ENCODE measurements at places on chromosomes 5 and 9.

GRCh38 chr5:59843511-59844213 lies 49.9 kb downstream of the PDE4D start:
- no peak overlapping the region for H3K4me3 ChIP-seq
- no peaks in the 10 kb centered on the region for H3K27me3 ChIP-seq
- no peak for DNase-seq
- H3K4me1 ChIP-seq, result no peaks in the 10 kb centered on the region
- H3K36me3 ChIP-seq, result no peaks in the 10 kb centered on the region

GRCh38 chr9:114238891-114239875 lies 83.7 kb upstream of the ORM1 start:
- no peak overlapping the region for H3K4me3 ChIP-seq
- H3K27ac ChIP-seq, result peak overlapping the region; percentile 56
- no peaks in the 10 kb centered on the region for H3K36me3 ChIP-seq
- no peak for DNase-seq
- no peaks in the 10 kb centered on the region for H3K27me3 ChIP-seq
- H3K4me1 ChIP-seq, result peaks cover 25% of the 10 kb centered on the region

DNA sequence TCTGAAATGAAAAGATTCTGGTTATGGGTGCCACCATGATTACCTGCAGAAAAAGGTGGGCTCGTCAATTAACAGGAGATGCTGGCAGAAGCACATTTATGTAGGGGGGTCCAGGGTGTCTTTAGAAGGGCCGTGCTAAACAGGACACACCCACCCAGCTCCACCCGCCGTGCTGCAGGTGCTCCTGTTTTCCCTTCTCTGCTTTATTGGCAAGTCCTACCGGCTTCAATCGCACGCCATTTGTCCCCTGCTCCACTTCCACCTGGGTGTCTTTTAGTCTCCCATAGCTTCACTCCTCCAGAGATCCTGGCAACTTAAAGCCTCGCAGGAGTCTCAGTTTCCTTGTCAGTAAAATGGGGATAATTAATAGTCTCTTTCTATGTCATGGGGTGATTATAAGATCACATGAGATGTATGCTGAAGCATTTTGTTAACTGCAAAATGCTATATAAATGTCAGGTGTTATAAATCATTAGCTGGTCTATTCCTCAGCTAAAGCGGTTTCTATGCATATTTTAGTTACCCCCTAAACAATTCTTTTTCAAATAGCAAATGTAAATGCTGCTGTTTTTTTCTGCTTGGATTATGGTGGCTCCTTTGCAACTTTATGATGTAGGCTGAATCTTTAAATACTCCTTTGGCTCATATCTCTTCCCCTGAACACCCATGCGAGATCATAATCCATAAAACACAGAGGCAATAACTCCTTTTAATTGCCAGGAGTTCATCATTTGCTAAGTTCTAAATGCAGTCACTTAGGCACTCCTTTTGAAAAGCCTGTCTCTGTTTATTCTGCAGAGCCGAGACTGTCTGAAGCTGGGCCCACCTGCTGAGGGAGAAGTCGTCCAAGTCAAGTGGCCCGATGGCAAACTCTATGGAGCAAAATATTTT lies 406.9 kb downstream of the KDM4C start:
- no peak for DNase-seq
- H3K4me3 ChIP-seq, result no peak overlapping the region
- no peak overlapping the region for H3K27ac ChIP-seq
- no peaks in the 10 kb centered on the region for H3K4me1 ChIP-seq
- peaks cover 31% of the 10 kb centered on the region for H3K36me3 ChIP-seq

DNA sequence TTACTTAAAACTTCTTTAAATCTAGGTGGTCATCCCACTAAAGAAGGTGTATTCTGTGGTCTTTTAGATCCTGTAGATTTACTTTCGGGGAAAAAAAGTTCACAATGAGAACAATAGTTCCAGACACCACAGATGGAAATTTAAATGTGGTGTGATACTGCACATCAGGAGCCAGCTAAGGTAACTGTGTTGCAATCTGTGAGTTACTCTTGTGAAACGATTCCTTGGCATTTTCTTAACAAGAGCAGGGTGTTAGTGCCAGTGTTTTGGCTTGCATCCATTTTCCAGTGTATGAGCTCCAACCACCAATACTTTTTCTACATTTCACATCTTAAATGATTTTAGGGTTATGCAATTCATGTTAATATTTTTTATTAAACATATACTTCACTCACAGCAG lies 674.5 kb downstream of the CETN3 start:
- no peaks in the 10 kb centered on the region for H3K36me3 ChIP-seq
- H3K27ac ChIP-seq, result no peak overlapping the region
- H3K4me3 ChIP-seq, result no peak overlapping the region
- no peak for DNase-seq
- H3K27me3 ChIP-seq, result no peaks in the 10 kb centered on the region

DNA sequence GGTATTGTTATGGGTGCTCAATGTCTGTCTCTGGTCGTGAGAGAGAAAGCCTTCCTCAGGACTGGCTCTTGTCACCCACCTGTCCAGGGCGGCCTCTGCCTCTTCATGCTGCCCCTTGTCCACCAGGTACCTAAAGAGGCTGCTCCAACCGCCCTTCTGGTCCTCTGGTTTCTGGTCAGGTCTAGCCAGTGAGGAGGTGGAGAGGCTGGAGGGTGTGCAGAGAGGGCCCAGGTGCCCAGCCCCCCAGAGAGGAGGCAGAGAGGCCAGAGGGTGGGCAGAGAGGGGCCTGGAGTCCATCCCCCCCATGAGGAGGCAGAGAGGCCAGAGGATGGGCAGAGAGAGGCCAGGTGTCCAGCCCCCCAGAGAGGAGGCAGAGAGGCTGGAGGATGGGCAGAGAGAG lies 329.8 kb upstream of the IRX4 start:
- no peak overlapping the region for H3K4me3 ChIP-seq
- H3K27ac ChIP-seq, result no peak overlapping the region
- no peaks in the 10 kb centered on the region for H3K4me1 ChIP-seq
- no peaks in the 10 kb centered on the region for H3K36me3 ChIP-seq
- no peak for DNase-seq

DNA sequence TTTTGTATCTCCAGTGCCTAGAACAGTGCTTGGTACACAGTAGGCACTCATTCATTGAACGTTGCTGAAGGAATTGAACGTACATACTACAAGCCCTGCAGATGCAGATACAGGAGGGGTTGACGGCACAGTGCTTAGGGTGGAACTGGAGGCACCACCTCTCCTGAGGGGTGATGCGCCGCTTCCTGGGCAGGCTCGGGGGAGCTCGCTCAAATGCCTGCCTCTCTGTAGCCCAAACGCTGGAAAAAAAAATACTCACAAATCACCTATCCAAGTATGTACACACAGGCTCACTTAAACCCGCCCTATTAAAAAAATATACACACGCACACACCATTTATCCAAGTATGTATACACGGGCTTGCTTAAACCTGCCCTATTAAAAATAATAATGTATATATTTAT lies 536 bp upstream of the COMMD10 start:
- H3K4me3 ChIP-seq, result peak overlapping the region; percentile 87
- no peak for DNase-seq
- H3K4me1 ChIP-seq, result no peaks in the 10 kb centered on the region
- H3K27me3 ChIP-seq, result no peaks in the 10 kb centered on the region

DNA sequence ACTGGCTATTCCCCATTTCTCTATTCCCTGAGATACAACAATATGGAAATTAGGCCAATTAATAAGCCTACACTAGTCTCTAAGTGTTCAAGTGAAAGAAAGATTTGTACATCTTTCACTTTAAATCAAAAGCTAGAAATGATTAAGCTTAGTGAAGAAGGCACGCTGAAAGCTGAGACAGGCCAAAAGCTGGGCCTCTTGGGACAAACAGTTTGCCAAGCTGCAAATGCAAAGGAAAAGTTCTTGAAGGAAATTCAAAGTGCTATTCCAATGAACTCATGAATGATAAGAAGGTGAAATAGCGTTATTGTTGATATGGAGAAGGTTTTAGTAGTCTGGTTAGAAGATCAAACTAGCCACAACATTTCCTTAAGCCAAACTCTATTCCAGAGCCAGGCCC lies 256.2 kb downstream of the ZSWIM6 start:
- no peaks in the 10 kb centered on the region for H3K36me3 ChIP-seq
- H3K27me3 ChIP-seq, result no peaks in the 10 kb centered on the region
- H3K4me3 ChIP-seq, result no peak overlapping the region
- DNase-seq, result no peak
- H3K27ac ChIP-seq, result no peak overlapping the region

- DNase-seq, result no peak
- H3K36me3 ChIP-seq, result no peaks in the 10 kb centered on the region
- no peaks in the 10 kb centered on the region for H3K27me3 ChIP-seq
- no peaks in the 10 kb centered on the region for H3K4me1 ChIP-seq
- H3K27ac ChIP-seq, result no peak overlapping the region
Measured at GRCh38 chr5:79484731-79485130, 29.2 kb downstream of the HOMER1 start.

DNA sequence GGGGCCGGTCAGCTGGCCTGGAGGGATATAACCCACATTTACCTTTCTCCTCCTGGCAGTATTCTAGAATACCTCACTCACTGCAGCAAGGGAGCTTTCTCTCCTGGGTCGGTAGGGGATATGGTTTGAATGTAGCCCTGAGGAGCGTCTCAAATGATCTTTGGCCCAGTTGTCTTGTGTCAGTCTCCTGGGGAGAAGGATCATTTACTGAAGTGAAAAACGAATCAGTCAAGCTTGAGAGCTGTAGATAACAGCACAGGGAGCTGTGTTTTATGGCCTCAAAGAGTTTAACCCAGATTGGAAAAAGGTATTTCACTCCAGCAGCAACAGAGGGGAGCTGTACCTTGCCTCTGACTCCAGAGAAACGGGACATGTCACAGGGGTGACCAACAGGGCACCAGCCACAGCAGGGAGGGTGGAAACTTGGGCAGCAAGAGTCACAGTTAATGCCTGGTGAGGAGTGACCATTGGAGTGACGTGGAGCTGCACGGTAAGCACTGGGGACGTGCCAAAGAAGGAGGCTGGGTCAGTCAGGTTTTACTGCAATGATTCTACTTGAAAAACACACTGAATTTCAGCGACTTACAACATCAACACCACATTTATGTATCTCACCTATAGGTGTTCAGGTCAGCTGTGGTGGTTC lies 29.8 kb upstream of the ZFR start:
- H3K4me3 ChIP-seq, result no peak overlapping the region
- H3K4me1 ChIP-seq, result no peaks in the 10 kb centered on the region
- H3K36me3 ChIP-seq, result no peaks in the 10 kb centered on the region
- no peaks in the 10 kb centered on the region for H3K27me3 ChIP-seq
- no peak overlapping the region for H3K27ac ChIP-seq

GRCh38 chr5:37738057-37738691 lies 101.7 kb downstream of the GDNF start:
- H3K4me1 ChIP-seq, result peaks cover 46% of the 10 kb centered on the region
- H3K4me3 ChIP-seq, result no peak overlapping the region
- peak overlapping the region; percentile 5 for H3K27ac ChIP-seq
- DNase-seq, result no peak

DNA sequence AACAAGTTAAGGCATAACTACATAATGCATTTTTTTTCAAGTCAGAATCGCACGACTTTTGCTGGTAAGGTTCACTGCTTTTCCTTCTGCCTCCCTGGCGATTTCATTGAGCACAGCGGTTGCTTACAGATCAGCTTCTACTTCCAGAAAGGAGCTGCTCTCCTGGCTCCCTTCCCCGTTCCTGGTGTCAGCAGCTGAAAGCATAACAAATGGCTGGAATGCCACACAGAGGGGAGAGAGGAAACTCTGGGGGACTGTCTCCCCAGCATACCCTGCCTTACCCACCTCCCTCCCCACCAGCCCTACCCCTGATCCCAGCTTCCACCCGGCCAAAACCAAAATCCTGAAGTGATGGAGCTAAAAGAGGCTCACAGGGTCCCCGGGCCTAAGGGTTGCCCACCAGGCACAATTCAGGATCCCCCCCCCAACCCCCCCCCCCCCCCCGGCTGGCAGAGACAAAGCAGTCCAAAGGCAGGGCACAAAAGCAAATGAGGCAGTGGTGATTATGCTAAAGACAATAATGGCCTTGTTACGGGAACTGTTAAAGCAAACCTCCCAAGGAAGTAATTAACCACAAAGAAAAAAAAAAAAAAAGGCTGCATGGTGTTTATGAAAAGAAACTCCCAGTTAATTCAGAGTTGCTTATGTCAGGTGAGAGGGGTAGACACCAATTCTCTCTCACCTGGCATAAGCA lies 126.1 kb upstream of the WWC1 start:
- H3K4me3 ChIP-seq, result no peak overlapping the region
- H3K4me1 ChIP-seq, result no peaks in the 10 kb centered on the region
- DNase-seq, result no peak
- no peak overlapping the region for H3K27ac ChIP-seq

GRCh38 chr5:95283022-95283615 lies 1.8 kb downstream of the MCTP1 start:
- H3K36me3 ChIP-seq, result no peaks in the 10 kb centered on the region
- H3K4me1 ChIP-seq, result peaks cover 20% of the 10 kb centered on the region
- H3K4me3 ChIP-seq, result no peak overlapping the region
- H3K27ac ChIP-seq, result no peak overlapping the region

- no peak for DNase-seq
- no peaks in the 10 kb centered on the region for H3K36me3 ChIP-seq
- H3K4me3 ChIP-seq, result no peak overlapping the region
- no peaks in the 10 kb centered on the region for H3K4me1 ChIP-seq
- H3K27ac ChIP-seq, result no peak overlapping the region
Measured at GRCh38 chr5:163846512-163846911, 341.1 kb downstream of the MAT2B start.

- no peaks in the 10 kb centered on the region for H3K36me3 ChIP-seq
- no peak overlapping the region for H3K27ac ChIP-seq
- no peak for DNase-seq
- H3K4me3 ChIP-seq, result no peak overlapping the region
Measured at GRCh38 chr5:19928562-19929421, 59.2 kb downstream of the CDH18 start.

- no peaks in the 10 kb centered on the region for H3K36me3 ChIP-seq
- no peak overlapping the region for H3K4me3 ChIP-seq
- H3K27ac ChIP-seq, result no peak overlapping the region
- no peaks in the 10 kb centered on the region for H3K4me1 ChIP-seq
- H3K27me3 ChIP-seq, result no peaks in the 10 kb centered on the region
- DNase-seq, result no peak
Measured at GRCh38 chr5:176157656-176158055, 80.6 kb upstream of the SIMC1 start.

GRCh38 chr9:124899845-124900244 lies 37.9 kb downstream of the ARPC5L start:
- H3K4me3 ChIP-seq, result no peak overlapping the region
- H3K36me3 ChIP-seq, result peaks cover 28% of the 10 kb centered on the region
- H3K27ac ChIP-seq, result no peak overlapping the region

GRCh38 chr9:19642256-19642655 lies 146.6 kb downstream of the SLC24A2 start:
- H3K4me1 ChIP-seq, result no peaks in the 10 kb centered on the region
- no peak overlapping the region for H3K27ac ChIP-seq
- no peaks in the 10 kb centered on the region for H3K27me3 ChIP-seq
- no peaks in the 10 kb centered on the region for H3K36me3 ChIP-seq

- H3K4me1 ChIP-seq, result peaks cover 13% of the 10 kb centered on the region
- no peaks in the 10 kb centered on the region for H3K27me3 ChIP-seq
- no peak overlapping the region for H3K4me3 ChIP-seq
- H3K27ac ChIP-seq, result no peak overlapping the region
- H3K36me3 ChIP-seq, result no peaks in the 10 kb centered on the region
Measured at GRCh38 chr9:16866587-16866986, 3.9 kb downstream of the BNC2 start.

- no peaks in the 10 kb centered on the region for H3K27me3 ChIP-seq
- peaks cover 24% of the 10 kb centered on the region for H3K36me3 ChIP-seq
- DNase-seq, result peak; percentile 89
Measured at GRCh38 chr9:134407121-134407779, 81.0 kb downstream of the RXRA start.

GRCh38 chr9:111804636-111805035 lies 9.9 kb upstream of the SHOC1 start:
- DNase-seq, result no peak
- no peak overlapping the region for H3K27ac ChIP-seq
- no peaks in the 10 kb centered on the region for H3K36me3 ChIP-seq
- H3K4me3 ChIP-seq, result no peak overlapping the region
